ENCODE measurements at places on chromosomes 16 and 17.

DNA sequence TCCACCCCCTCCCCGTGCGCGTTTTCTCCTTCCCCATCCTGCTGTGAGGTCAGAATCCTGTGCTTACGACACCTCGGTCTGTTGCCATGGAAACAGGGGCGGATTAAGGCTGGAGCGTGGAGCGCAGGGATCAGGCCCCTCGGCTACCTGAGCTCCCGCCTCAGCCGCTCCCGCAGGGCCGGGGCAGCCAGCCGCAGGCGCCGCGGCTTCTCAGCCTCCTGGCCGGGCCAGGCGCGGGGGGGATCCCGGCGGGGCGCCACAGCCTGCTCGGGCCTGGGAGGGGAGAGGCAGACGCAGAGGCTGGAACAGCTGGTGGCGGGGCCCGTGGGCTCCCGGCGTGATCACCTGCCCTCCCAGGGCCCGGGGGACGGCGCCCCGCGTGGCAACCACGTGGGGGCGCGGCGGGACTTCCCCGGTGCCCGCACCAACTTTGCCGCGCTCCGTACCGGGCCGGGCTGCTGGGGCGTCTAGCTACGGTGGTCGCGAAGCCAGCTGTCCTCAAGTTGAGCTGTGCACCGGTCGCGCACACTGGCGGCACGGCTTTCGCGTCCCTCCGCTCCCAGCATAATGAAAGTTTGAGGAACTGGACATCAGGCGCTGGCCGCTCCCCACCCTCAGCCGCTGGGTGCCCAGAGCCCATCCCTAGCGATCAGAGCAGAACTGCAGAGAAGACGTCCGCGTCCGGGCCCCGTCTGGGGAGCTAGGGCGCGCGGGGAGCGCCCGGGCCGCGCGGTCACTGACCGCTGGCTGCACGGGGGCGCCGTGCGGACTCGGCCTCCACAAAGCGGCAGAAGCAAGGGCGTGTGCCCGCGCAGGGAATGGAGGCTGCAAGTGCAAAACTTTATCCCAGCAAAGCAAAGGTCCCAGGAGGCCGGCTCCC, 1.2 kb downstream of the RTN4RL1 start:
- DNase-seq = no peak

GRCh38 chr17:48873696-48874443, 18.7 kb upstream of the ATP5MC1 start:
- DNase-seq = no peak

DNA sequence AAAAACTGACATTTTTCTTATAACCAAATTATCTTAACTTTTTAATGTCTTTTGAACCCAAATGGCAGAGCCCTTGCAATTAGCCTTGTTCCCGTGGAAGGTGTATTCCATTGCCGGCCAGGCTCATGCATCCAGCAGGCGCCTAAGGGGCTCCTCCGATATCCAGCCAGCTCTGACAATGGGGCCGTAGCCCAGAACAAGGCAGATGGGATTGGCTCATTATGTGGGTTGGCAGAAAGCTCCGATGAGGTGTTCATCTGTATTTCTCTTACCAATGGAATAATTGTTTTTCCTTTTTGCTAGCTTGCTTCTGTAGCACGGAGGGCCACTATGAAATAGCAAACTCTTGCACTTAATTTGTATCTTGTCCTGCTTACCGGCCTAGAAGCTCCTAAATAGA, 208.2 kb upstream of the CHMP6 start:
- DNase-seq = no peak

- DNase-seq = no peak
These were observed 21.3 kb upstream of the CRYBA1 start for GRCh38 chr17:29225396-29225795.

DNA sequence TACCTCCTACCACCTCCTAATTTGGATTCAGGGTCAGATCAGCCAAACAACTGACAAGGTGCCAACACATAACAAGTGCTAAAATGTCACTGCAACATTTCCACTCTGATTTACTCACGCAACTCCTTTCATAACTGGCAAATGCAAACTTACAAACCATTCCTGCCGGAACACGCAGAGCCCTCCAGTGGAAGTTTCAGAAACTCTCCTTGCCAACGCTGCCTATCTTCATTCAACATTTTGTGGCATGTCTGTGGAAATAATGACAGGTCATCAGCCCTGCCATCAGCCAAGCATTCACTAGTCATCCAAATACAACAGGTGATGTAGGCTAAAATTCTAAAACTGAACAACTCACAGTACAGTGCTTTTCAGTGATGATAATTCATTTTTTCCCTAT, 37.7 kb upstream of the OR3A1 start:
- no peak for DNase-seq

- DNase-seq = no peak
These were observed 223.6 kb downstream of the BCAS3 start for GRCh38 chr17:60901242-60901641.

DNA sequence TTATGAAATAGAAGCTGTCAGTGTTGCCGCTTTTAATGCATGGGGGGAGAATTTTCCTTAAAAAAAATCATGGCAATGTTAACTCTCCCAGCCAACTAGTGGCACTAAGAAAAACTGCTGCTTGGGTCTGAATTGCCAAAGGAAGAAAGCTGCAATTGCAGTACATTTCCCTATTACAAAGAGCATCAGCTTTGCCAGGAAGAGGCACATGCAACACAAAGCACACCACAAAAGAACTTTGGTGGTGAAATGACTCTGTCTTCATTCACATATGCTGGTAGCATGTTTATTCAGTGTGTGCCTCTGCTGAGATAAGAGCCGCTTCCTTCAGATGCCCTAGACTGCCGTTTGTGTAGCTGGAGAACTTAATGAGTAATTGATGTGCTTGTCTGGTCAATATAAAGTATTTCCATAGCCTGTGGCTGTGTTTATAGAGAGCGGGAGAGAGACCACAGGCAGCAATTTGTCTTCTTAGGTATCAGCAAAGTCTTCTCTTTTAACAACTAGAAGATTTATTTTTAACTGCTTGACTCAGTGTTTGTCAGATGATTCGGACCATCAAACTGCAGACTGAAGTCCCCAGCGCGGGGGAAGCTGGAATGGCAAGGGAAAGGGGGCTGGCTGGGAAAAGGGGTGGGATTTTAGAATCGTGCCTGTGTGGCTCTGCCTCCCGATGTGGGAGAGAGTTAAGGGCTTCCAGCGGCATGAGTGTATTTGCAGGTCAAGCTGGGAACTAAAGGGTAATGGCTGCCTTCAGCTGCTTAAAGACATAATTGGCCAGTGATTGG, 115.1 kb downstream of the MRTFB start:
- DNase-seq = no peak

All from stimulated activated CD8-positive, alpha-beta memory T cell treated with anti-CD3 and anti-CD28 coated beads, Interleukin-4, amount 100 ng/mL, for 1 hour (primary cell).